ENCODE measurements at places on chromosomes 6 and 20.

DNA sequence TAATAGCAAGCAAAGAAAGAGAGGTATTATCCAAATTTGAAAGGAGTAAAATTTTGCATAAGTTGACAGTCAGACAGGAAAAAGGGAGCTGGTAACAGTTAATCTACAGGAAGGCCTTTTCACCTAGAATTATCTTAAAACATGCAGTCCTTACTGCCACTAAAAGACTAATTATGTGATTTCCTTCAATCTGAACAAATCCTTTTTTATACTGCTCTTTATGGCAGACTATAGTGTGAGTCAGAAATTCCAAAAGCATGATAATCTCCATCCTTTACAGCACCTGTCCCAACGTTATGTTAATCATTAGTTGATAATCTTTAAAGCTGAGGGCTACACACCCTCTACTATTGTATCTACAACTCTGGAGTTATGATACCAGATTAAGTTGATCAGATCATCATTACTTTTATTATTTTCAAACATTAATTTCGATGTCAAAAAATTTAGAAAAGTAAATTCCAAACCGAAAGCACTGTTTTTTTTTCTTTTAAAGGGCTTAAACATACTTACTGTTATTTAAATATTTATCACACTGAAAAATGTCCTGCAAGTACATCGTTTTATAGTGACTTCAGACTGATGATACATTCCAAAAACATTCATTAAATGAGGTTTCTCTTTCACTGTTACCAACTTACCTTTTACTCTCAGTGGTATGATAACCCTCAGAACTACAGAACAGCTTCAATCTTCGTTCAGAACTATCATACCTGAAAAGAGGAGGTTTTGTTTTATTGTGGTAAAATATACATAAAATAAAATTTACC, 33.2 kb upstream of the AKAP7 start:
- H3K4me3 ChIP-seq, result no peak overlapping the region
- no peak overlapping the region for H3K27ac ChIP-seq
- peaks cover 28% of the 10 kb centered on the region for H3K27me3 ChIP-seq
- H3K4me1 ChIP-seq, result no peaks in the 10 kb centered on the region

DNA sequence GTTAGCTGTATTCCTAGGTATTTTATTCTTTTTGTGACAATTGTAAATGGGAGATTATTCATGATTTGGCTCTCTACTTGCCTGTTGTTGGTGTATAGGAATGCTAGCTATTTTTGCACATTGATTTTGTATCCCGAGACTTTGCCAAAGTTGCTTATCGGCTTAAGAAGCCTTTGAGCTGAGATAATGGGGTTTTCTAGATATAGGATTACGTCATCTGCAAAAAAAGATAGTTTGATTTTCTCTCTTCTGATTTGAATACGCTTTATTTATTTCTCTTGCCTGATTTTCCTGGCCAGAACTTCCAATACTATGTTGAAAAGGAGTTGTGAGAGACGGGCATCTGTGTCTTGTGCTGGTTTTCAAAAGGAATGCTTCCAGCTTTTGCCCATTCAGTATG, 163.2 kb upstream of the UST start:
- H3K36me3 ChIP-seq, result no peaks in the 10 kb centered on the region
- no peak for DNase-seq
- peaks cover 96% of the 10 kb centered on the region for H3K27me3 ChIP-seq
- no peaks in the 10 kb centered on the region for H3K4me1 ChIP-seq

- no peaks in the 10 kb centered on the region for H3K4me1 ChIP-seq
- H3K36me3 ChIP-seq, result no peaks in the 10 kb centered on the region
- H3K27me3 ChIP-seq, result peaks cover 27% of the 10 kb centered on the region
- no peak overlapping the region for H3K27ac ChIP-seq
- no peak overlapping the region for H3K4me3 ChIP-seq
- no peak for DNase-seq
Measured at GRCh38 chr6:153108315-153108714, 22.8 kb downstream of the RGS17 start.

- peaks cover 10% of the 10 kb centered on the region for H3K27me3 ChIP-seq
- H3K27ac ChIP-seq, result no peak overlapping the region
- no peak overlapping the region for H3K4me3 ChIP-seq
- H3K36me3 ChIP-seq, result no peaks in the 10 kb centered on the region
Measured at GRCh38 chr6:113672491-113673149, 184.5 kb upstream of the MARCKS start.

- H3K4me3 ChIP-seq, result no peak overlapping the region
- no peak for DNase-seq
- peaks cover 20% of the 10 kb centered on the region for H3K4me1 ChIP-seq
- H3K36me3 ChIP-seq, result peaks cover 1% of the 10 kb centered on the region
- no peaks in the 10 kb centered on the region for H3K27me3 ChIP-seq
- H3K27ac ChIP-seq, result no peak overlapping the region
Measured at GRCh38 chr6:73393278-73393677, 1.4 kb upstream of the DDX43 start.

DNA sequence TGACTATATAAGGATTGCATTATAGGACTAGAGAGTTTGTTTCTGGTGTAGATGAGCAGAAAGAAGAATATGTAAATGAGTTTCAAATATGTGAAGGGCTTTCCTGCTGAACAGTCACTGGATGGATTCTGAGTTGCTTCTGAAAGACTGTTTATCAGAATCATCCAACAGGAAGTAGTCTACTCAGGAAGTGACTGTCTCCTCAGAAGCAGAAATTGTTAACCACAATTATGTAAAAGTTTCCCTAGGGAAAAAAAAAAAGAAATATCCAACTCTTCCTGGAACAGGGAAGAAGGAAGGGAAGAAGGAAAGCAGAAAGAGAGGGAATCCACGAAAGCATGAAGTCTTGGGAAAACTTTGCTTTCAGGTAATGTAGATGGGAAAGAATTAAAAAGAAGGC, 138.9 kb downstream of the TENT5A start:
- no peak overlapping the region for H3K4me3 ChIP-seq
- H3K36me3 ChIP-seq, result no peaks in the 10 kb centered on the region
- no peaks in the 10 kb centered on the region for H3K27me3 ChIP-seq
- H3K27ac ChIP-seq, result no peak overlapping the region
- no peaks in the 10 kb centered on the region for H3K4me1 ChIP-seq

- H3K36me3 ChIP-seq, result peaks cover 67% of the 10 kb centered on the region
- no peaks in the 10 kb centered on the region for H3K27me3 ChIP-seq
- H3K4me1 ChIP-seq, result peaks cover 88% of the 10 kb centered on the region
- H3K4me3 ChIP-seq, result peak overlapping the region; percentile 91
Measured at GRCh38 chr6:111752476-111752875, 120.8 kb downstream of the FYN start.

DNA sequence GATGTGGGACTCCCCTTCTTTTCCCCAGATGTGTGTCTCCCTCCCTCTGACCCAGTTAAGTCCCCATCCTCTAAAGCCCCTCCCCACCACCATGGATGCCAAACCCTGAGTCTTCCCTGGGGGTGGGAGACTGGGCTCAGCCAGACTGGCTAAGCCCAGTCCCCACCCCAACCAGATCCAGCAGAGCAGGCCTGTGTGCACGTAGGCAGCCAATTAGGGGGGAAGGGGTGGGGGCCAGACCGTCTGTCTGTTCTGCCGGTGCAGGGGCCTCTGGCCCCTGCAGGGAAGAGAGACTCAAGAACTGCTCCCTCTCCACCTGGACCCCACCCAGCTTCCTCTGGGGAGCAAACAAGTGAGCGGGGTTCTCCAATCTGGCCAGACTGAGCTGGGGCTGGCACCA, 605 bp downstream of the COX4I2 start:
- no peak overlapping the region for H3K4me3 ChIP-seq
- no peak for DNase-seq
- no peak overlapping the region for H3K27ac ChIP-seq
- peaks cover 12% of the 10 kb centered on the region for H3K4me1 ChIP-seq

DNA sequence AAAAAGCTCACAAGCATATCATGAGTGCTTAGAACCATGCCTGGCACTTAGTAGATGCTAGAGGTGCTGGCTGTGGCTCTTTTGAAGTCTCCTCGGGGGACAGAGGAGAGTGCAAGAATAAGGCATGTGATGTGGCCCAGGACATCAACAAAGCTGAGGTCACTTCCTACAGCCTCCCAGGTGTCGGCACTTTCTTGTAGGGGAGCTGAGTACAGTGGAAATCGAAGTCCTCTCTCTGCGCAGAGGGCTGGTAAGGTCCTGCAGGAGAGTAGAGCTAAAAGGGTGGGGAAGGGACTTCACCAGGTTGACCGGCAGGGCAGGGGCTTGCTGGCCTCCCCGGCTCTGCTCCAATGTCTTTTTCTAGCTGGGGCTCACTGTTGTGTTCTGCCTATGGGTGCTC, 11.2 kb downstream of the SLC13A3 start:
- H3K27ac ChIP-seq, result no peak overlapping the region
- H3K36me3 ChIP-seq, result no peaks in the 10 kb centered on the region
- H3K4me1 ChIP-seq, result no peaks in the 10 kb centered on the region
- no peak for DNase-seq
- H3K4me3 ChIP-seq, result no peak overlapping the region

DNA sequence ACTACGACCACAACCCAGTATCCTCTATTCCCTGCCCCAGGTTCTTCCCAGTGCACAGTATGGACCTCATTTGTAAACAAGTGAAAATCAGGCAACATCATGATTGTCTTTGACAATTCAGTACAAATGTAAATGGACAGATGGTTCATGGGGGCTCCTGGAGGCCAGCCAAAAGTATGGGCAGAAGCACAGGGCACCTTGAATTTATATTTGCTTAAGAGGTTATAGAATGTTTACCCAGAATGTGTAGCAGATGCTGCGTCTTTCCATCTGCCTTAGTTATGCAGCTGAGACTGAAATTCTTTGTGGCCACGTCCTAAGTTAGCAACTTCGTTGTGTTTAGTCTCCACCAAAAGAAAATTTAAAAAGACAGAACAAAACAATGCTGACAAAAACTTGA, 559.6 kb upstream of the NRSN1 start:
- DNase-seq, result no peak
- H3K4me1 ChIP-seq, result no peaks in the 10 kb centered on the region
- H3K27me3 ChIP-seq, result no peaks in the 10 kb centered on the region
- H3K27ac ChIP-seq, result no peak overlapping the region
- no peaks in the 10 kb centered on the region for H3K36me3 ChIP-seq

- no peak overlapping the region for H3K27ac ChIP-seq
- H3K27me3 ChIP-seq, result peaks cover 69% of the 10 kb centered on the region
- no peak overlapping the region for H3K4me3 ChIP-seq
Measured at GRCh38 chr6:166629628-166630027, 2.6 kb upstream of the RPS6KA2 start.

DNA sequence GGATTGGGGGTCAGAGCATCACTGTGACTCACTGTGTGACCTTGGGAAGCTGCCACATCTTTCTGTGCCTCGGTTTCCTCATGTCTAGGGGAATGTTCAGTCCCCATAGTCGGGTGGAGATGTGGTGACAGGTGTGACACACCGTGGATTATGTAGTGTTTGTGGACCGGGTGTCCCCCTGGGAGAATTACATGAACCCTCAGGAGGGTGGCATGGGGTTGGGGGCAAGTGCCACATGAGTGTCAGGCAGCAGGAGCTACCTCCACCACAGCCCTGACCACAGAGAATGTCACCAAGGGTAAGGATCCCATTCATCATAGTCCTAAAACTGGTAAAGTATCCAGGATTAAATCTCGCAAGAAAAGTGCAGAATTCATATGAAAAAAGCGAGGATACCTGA, 23.2 kb downstream of the SUN5 start:
- no peak overlapping the region for H3K27ac ChIP-seq
- no peaks in the 10 kb centered on the region for H3K27me3 ChIP-seq
- H3K4me1 ChIP-seq, result peaks cover 6% of the 10 kb centered on the region
- H3K36me3 ChIP-seq, result no peaks in the 10 kb centered on the region
- no peak overlapping the region for H3K4me3 ChIP-seq

- H3K27me3 ChIP-seq, result peaks cover 32% of the 10 kb centered on the region
- no peaks in the 10 kb centered on the region for H3K4me1 ChIP-seq
- no peaks in the 10 kb centered on the region for H3K36me3 ChIP-seq
Measured at GRCh38 chr6:88145298-88145963, 20.7 kb downstream of the CNR1 start.

DNA sequence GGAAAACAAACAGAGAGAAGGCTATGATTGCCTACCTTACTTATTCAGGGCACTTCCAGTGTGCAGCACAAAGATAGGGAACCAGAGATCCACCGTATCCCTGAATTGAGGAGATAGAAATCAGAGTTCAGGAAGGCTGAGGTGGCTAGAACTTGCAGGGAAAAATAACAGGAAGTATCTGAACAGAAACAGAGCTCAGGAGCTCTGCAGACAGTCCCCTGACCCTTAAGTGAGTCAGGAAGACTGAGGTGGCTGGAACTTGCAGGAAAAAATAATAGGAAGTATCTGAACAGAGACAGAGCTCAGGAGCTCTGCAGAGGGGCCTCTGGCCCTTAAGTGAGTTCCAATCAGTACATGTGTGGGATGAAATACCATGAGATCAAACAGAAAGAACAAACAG, 65.4 kb downstream of the RPRD1B start:
- H3K27me3 ChIP-seq, result no peaks in the 10 kb centered on the region
- H3K4me1 ChIP-seq, result peaks cover 15% of the 10 kb centered on the region
- DNase-seq, result no peak
- H3K4me3 ChIP-seq, result no peak overlapping the region
- H3K27ac ChIP-seq, result no peak overlapping the region

DNA sequence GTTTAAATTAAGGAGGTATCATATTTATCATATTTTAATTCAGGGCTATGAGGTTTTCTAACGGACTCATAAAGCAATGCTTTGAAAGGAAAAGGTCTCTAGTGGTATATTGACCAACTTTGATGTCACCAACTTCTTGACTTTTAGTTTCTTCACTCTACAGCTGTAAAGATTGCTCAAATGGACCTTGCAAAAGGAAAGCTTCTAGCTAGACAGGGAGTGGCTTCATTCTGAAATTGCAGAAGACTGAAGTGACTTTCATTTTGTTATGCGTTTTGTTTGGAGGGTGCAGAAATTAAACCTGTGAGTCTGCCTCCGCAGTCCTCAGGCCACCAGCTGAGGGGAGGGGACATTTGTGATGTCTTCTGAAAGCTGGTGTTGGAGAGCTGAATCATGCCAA, 95.7 kb downstream of the SLC24A3 start:
- no peaks in the 10 kb centered on the region for H3K36me3 ChIP-seq
- H3K27me3 ChIP-seq, result no peaks in the 10 kb centered on the region
- no peaks in the 10 kb centered on the region for H3K4me1 ChIP-seq
- no peak for DNase-seq

GRCh38 chr6:19175023-19175422, 662.1 kb upstream of the ID4 start:
- no peak overlapping the region for H3K4me3 ChIP-seq
- no peaks in the 10 kb centered on the region for H3K27me3 ChIP-seq
- no peaks in the 10 kb centered on the region for H3K4me1 ChIP-seq
- no peaks in the 10 kb centered on the region for H3K36me3 ChIP-seq
- no peak overlapping the region for H3K27ac ChIP-seq
- no peak for DNase-seq

GRCh38 chr20:64168381-64169090, 4.3 kb downstream of the MYT1 start:
- H3K36me3 ChIP-seq, result peaks cover 1% of the 10 kb centered on the region
- peaks cover 77% of the 10 kb centered on the region for H3K27me3 ChIP-seq
- H3K27ac ChIP-seq, result no peak overlapping the region
- no peak overlapping the region for H3K4me3 ChIP-seq
- no peaks in the 10 kb centered on the region for H3K4me1 ChIP-seq

- no peak overlapping the region for H3K27ac ChIP-seq
- no peak overlapping the region for H3K4me3 ChIP-seq
- DNase-seq, result no peak
- no peaks in the 10 kb centered on the region for H3K27me3 ChIP-seq
Measured at GRCh38 chr6:118735320-118735719, 83.9 kb upstream of the CEP85L start.

Measured in central memory CD8-positive, alpha-beta T cell (primary cell).